ENCODE measurements at places on chromosomes 1 and 21. TPM values are rescaled to one million over a fixed set of nuclear protein-coding genes. Genes with fewer than 3 reads are reported as not detected.

Gene RRAGC
- total RNA-seq: 19.3 TPM

Gene SLAMF9
- not detected for total RNA-seq

Gene DIO1
- not detected for total RNA-seq

Gene PRPF38A
- total RNA-seq: 6.5 TPM

Gene S100A5
- 0.77 TPM for total RNA-seq

Gene KPRP
- not detected for total RNA-seq

Gene COL8A2
- 3.0 TPM for total RNA-seq

Gene PIK3R3
- 4.7 TPM for total RNA-seq

Gene PRR9
- total RNA-seq: not detected

Gene ASH1L
- total RNA-seq: 34.3 TPM
